NCI-H1092 treated with DMSO at 0.1 percent for 48 hours (cell line): ENCODE measurements at places on chromosomes 13 and 19.

- DNase-seq, result no peak
Observed at GRCh38 chr19:51368366-51369282, at the start of gene CLDND2. Gene CLDND2, minus strand, starts transcription at chr19:51369003. Its CDS starts 426 bp downstream, at chr19:51368577.

GRCh38 chr13:34779171-34779570 is 162.9 kb upstream of the NBEA start:
- no peak for DNase-seq

- no peak for DNase-seq
Observed at GRCh38 chr13:33453936-33454335, 168.4 kb upstream of the STARD13 start.

DNA sequence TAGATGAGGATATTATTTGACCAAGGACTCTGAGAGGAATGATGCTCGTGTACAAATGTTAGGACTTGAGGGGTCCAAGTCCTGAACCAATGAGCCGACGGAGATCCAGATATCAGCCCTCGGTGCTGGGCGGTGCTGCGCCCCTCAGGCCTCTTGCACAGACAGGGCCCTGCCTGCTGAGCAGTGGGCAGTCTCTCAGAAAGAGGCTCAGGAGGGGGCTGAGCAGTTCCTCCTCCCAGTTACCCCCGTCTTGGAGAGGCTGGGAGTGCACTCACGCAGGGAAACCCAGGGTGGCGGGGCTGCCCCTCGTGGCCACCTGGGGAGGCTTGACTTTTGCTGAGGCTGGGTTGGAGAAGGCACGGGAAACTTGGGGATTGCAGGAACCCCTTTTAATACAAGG is 18.4 kb downstream of the TEX29 start:
- no peak for DNase-seq

DNA sequence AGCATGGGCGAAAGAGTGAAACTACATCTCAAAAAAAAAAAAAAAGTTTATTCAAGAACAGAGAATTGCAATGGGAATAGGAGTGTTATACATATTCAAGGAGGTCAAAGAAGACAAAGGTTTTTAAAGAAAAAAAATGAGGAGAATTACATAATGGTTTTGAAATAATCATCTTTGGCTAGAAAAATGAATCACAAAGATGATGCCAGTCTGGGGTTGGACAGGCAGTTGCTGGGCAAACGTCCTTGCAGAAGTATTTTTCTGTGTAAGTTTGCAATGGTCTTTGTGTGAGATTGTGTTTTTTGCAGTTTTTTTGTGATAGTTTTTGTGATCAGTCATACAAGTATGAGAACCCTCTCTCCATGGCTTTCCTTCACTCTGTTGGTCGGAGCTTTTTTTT is 23.7 kb downstream of the LYPD3 start:
- no peak for DNase-seq

GRCh38 chr19:7643031-7643415 is 6.1 kb downstream of the STXBP2 start:
- DNase-seq, result no peak

DNA sequence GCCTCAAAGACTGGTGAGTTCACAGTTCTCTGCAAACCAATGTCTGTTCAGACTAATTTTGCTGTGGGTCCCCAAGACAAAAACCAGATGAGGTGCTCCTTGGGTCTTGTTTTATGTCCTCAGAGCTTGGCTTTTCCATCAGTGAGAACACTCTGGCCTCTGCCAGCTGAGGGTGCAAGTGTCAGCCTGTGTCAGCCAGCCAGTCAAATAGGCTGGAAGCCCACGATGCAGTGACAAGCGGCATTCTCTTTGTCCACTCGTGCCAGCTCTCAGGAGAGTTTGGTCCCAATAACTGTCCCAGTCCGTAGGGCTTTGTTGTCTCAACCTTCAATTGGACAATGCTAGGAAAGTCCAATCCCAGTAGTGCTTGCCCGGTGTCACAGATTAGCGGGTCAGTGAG is 9.4 kb upstream of the AKT2 start:
- DNase-seq, result no peak

DNA sequence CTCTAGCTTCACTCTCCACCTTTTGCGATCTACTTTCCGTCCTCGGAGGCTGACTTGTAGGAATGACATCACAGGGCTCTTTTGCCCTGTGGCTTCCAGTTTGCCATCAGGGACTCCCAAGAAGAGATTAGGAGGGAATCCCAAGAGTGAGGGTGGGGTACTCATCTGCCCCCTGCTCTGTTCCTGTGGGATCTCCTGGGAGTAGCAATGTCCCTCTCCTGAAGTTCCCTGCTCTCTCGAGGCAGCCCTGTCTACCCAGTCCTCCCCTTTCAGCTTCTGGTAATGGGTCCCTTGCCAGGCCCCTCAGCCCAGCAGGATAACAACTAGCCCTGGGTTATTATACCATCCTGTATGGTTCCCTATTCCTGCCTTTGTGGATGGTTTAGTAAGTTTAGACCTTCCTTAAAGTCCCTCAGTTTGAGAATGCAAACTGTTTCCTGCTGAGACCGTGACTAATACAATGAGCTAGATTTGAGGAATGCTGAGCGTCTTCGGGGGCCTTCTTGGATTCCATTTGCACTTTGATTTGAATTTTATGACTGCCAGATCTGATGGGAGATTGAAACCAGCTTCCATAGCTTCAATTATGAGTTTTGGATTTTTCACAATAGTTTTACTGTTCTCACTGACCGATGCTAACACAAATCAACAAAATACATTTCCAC is 73.7 kb upstream of the IPO5 start:
- DNase-seq, result no peak

DNA sequence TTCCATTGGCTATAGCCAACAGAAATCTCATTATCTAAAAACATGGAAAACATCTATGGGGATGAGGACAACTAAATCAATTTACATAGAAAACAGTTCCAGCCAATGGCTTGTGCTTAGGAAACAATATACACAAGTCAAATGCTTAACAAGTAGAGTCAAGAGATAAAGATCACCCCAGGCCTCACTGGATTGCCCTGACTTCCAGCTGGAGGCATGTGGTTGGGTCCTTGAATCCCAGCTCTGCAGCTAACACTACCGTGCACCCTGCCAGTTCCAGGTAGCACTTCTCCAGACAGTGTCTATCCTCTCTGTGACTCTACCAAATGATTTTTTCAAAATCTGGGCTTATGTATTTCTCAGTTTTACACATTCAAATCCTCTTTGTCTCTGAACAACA is 80.2 kb downstream of the DOCK9 start:
- DNase-seq, result no peak

GRCh38 chr19:14073261-14073924 is 807 bp downstream of the MISP3 start:
- peak; percentile 82 for DNase-seq

GRCh38 chr13:109093998-109094397 is 464.6 kb downstream of the MYO16 start:
- DNase-seq, result no peak

DNA sequence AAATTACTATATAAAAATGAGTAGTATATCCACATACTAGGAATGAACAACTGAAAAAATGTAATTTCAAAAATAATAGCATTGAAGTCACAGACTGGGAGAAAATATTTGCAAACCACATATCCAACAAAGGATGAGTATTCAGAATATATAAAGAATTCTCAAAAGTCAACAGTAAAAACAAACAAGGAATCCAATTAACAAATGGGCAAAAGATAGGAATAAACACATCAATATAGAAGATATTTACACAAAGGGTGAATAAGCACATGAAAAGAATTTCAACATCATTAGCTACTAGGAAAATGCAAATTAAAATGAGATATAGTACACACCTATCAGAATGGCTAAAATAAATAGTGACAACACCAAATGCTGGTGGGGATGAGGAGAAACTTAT is 37.0 kb downstream of the MYCBP2 start:
- no peak for DNase-seq

GRCh38 chr19:34222386-34222785 is 32.0 kb upstream of the GARRE1 start:
- no peak for DNase-seq

DNA sequence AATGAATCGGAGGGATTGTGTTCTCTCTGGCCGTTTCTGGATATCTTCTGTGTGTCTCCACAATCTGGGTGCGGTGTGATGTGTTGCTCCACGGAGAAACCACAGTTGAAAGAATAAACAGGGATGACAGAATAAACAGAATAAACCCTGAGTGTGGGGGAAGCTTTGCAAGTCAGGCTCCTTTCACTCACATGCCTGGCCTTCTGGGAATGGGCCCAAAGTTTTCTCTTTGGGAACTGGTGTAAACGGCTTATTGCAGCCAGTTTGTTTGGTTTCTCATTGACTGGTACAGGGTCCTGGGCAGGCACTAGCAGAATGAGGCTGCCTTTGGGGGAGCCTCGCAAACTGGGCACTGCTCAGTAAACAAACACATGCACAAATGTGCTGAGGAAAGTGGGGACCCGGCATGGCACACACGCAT is 324.7 kb downstream of the DLEU7 start:
- no peak for DNase-seq

DNA sequence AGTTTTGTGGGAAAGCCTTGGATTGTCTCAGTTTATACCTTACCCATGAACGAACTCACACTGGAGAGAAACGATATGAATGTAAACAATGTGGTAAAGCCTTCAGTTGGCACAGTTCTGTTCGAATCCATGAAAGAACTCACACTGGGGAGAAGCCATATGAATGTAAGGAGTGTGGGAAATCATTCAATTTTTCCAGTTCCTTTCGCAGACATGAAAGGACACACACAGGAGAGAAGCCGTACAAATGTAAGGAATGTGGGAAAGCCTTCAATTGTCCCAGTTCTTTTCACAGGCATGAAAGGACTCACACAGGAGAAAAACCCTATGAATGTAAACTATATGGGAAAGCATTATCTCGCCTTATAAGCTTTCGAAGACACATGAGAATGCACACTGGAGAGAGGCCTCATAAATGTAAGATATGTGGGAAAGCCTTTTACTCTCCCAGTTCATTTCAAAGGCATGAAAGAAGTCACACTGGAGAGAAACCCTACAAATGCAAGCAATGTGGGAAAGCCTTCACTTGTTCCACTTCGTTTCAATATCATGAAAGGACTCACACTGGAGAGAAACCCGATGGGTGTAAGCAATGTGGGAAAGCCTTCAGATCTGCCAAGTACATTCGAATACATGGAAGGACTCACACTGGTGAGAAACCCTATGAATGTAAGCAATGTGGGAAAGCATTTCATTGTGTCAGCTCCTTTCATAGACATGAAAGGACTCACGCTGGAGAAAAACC is 7.5 kb upstream of the ZNF440 start:
- DNase-seq, result no peak

DNA sequence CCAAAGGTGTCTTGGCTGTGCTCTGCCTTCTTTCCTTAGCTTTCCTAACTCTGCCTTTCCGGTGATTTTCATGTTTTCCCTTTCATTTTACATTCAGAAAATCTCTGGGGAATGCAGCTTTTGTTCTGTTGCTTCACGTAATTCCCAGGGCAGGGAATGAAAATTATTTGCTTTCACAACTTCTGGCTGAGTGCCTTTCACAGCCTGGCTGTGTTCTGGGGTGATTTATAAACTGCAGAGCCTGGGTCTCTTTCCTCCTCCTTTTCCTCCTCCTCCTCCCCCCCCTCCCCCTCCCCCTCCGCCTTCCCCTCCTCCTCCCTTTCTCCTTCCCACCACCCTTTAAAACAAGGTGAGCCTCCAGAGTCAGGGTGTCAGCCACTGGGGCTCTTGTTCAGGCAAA is 84.3 kb downstream of the RNASEH2B start:
- peak; percentile 14 for DNase-seq

GRCh38 chr13:28964803-28965202 is 144.7 kb downstream of the MTUS2 start:
- no peak for DNase-seq

GRCh38 chr13:31887286-31887685 is 144.3 kb upstream of the FRY start:
- no peak for DNase-seq

GRCh38 chr19:958967-959855 is 24.9 kb upstream of the WDR18 start:
- DNase-seq, result no peak

DNA sequence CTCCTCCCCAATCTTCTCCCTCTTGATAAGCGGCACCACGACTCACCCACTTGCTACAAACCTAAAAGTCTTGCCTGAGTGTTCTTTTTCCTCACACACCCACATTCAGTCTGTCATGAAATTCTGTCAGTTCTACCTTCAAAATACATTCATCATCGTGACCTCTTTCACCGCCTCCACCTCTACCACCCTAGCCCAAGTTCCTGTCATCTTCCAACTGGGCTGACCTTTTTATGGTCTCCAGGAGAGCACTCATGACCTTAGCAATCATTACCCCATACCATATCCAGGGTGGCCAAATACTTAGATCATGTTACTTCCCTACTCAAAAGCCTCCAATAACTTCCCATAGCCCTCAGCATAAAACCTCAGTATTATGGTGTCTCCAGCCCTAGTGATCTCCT is 110.4 kb upstream of the TSC22D1 start:
- DNase-seq, result no peak

GRCh38 chr13:102757006-102757405 is 16.6 kb downstream of the TEX30 start:
- no peak for DNase-seq

DNA sequence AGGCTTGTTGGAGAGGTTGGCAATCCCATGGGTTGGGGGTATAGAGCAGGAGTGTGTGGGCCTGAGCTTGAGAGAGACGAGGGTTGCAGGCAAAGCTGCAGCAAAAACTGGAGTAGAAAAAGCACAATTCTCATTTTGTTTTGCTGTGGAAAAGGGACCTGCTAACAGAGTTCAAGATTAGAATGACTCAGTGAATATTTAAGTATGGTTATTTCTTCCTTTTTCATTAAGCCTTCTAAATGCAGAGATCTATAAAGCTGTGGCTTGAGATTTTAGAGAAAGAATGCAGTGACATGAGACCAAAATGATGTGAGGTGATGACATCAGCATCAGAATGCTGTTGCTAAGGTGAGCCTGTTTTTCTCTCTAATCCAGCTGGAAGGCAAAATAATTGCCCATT is 10.8 kb upstream of the MBNL2 start:
- DNase-seq, result no peak

GRCh38 chr19:7841751-7842660 is 12.0 kb downstream of the EVI5L start:
- DNase-seq, result no peak

GRCh38 chr13:52160506-52160905 is 1.1 kb upstream of the NEK3 start:
- DNase-seq, result no peak

DNA sequence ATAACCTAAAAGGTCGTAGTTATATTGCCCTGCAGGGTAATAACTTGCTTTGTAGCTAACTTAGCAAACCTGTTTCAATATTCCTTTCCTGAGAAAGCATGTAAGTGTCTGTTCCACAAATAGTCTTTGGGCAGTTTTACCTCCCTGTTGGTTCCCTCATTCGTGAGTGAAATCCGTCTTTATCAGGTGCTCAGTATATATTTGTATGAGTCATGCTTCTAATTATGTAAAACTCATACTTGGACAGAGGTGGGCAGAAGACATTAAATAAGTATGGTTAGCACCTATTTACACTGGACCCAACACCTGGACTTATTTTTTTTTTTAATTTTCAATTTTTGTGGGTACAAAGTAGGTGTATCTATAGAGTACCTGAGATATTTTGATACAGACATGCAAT is 44.9 kb upstream of the MEDAG start:
- DNase-seq, result no peak

DNA sequence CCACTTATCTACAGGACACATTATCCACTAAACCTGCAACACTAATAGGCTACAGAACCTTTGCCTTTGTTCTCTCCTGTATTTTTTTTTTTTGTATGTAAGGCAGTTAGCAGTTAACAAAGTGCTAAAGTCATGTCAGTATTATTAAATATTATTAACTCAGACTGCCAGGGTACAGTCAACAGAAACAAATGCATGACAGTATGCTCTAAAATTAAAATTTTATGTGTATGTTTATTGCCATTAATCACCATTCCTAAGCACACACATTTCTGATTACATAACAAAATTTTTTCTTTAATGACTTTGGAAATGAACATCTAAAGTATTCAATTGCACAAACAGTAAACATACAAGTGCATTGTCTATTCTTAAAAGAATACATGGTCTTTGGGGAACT is 41.7 kb downstream of the XPO4 start:
- no peak for DNase-seq
